Activated T-helper 2 cell treated with anti-CD3 and anti-CD28 coated beads, Interferon-gamma antibody, Interleukin-2, Interleukin-4, amounts not matched to agents 10 μg/mL and 5 μg/mL and 100 μg/mL, durations not matched to agents 14 hours and 24 hours and 36 hours (primary cell): ENCODE measurements at places on chromosomes 4 and X. TPM values are rescaled to one million over a fixed set of nuclear protein-coding genes. Genes with fewer than 3 reads are reported as not detected.

- DNase-seq: no peak
Measured at GRCh38 chr4:16294455-16294854, 68.2 kb upstream of the TAPT1 start.

The RPL34 gene
- total RNA-seq: 1,375 and 1,412 TPM in 2 replicates

The TMPRSS11A gene
- not detected in 2 replicates for total RNA-seq

- no peak for DNase-seq
Measured at GRCh38 chrX:40931921-40932320, 153.3 kb upstream of the USP9X start.

GRCh38 chrX:118975831-118976598, 1.6 kb downstream of the LONRF3 start:
- peak; percentile 9 for DNase-seq

DNA sequence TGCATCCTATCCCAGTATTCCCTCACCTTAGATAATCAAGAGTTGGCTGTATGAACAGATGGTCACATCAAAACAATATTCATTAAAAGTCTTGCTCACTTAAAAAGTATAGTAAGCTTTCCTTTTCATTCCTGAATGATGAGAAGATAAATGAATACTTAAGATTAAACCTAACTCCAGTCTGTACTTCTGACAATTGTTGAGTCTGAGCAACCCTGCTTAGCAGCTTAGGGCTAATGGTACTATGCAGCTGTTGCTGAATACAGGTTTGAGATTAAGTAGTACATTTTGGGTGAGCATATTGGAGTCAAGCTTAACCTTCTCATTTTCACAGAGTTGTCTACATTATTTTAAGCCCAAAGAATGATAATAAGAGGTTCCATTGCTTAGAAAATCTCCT, 121.7 kb upstream of the ETNPPL start:
- DNase-seq: no peak

The PNMA5 gene
- total RNA-seq: not detected in 2 replicates

- DNase-seq: no peak
Measured at GRCh38 chrX:914206-914605, 283.6 kb downstream of the SHOX start.

The MTNR1A gene
- total RNA-seq: not detected in 2 replicates

DNA sequence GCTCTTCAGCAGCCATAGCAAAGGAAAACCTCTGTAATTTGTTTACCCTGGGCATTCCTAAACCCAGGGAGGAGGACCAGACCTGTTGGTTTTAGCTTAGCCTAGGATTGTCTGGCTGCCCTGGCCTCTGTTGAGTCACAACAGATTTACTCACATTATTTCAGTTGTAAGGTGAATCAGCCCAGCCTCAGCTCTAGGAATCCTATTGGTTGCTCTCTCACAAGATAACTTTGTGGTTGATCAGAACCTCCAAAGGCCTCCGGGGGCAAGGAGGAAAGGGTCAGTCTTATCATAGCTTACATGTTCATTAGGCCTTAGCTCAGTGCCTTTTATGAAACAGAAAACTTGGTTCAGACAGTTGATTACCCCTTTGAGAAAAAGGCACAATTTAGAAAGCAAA, 41.0 kb downstream of the PDK3 start:
- DNase-seq: peak; percentile 9

- DNase-seq: no peak
Measured at GRCh38 chrX:77622672-77623071, 163.3 kb downstream of the ATRX start.

The NAA11 gene
- total RNA-seq: not detected in 2 replicates

DNA sequence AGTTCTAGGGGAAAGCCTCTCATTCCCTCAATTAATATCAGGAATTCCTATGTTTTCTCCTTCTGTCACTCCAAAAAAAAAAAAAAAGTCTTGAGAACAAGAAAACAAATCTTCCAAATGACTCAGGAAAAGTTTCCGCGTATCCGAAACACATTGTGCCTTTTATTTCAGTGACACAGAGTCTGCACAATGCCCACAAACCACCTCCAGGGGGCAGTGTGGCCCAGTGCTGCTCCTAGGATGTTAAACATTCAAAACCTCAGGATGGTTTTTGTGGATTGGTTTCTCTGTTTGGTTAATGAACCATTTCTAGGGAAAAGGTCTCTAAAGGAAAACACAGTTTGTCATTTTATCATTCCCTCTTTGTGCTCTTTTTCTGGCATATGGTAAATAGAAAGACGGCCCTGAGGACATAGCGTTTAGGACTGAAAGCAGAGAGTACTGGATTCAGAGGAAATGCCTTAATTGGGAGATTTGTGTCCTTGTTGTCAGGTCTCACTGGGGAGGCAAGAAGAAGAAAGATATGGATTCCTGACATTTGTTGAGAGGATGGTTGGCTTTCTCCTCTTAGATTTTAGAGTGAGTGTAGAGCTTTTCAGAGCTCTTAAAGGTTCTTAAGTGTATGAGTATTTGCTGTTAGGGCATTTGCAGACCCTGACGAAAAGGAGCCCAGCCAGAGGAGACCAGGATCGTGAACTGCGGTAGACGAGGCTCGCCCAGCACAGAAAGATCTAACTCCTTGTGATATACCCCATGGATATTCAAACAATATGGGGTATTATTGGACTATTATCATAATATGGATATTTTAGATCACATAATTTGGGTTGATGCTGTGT, 65.7 kb upstream of the MAP9 start:
- peak; percentile 19 for DNase-seq

The SAGE1 gene
- not detected in 2 replicates for total RNA-seq

- DNase-seq: no peak
Measured at GRCh38 chr4:150997141-150997540, 17.9 kb downstream of the LRBA start.

The STOX2 gene
- not detected in 2 replicates for total RNA-seq

GRCh38 chr4:10172278-10172921, 55.8 kb upstream of the WDR1 start:
- no peak for DNase-seq

GRCh38 chr4:164467493-164467892, 286.4 kb upstream of the SMIM31 start:
- no peak for DNase-seq

DNA sequence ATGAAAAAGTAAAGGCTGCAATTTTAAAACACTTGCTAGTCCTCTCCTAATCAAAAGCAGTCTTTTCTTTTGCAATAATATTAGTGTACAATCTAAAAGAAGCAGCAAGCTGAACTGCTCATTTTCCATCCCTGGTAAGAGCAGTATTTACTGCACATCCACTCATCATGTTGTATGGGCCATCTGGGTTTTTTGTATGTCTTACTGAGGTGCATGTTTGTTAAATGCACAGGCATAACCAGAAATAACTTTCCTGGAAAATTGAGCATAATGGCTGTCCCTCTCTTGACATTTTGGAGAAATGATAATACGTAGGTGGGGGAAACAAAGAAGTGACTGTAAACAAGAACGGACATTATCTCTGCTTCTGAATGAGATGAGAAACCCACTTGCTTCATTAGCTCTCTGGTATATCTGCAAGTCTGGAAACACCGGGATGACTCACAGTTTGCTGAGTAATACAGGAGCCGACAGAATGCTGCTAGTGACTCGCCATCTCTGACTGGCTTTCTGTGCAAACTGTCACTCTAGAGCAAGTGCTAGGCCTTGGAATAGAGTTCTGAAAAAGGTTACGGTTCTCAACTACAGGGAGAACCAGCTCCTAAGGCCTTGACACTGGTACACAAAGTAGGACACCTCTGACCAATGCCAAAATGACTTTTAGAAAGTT, 85.7 kb upstream of the MTM1 start:
- DNase-seq: peak; percentile 30

The PRPS1 gene
- 94.4 and 94.5 TPM in 2 replicates for total RNA-seq

DNA sequence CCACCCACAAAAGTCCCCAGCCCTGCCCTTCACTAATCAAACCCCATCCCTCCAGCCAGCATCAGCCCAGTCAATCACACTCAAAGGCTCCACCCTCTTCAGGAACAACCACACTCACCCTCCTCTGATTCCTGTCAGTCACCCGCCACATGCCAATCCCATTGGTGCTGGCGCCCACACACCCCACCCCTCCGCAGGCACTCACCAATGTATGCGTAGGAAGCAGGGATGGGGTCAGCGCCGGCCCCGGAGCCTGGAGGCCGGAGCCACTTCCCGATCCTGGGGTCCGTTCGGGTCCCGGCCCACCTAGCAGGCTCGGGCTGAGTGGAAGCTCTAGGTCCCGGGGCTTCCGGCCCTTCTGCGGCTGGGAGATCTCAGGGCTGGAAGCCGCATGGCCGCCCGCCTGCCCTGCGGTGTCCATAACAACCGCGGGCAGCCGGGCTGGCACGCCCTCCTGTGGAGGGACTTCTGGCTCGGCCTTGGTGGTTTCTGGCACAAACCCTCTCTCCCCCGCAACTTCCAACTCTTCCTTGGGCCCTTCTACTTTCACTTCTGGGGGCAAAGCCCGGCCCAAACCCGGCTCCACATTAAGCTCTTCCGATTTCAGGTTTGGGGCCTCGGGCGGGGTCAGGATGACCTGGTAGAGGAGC, 7.9 kb upstream of the CFP start:
- DNase-seq: no peak

The HMGN5 gene
- total RNA-seq: 1.3 and 2.8 TPM in 2 replicates

- DNase-seq: no peak
Measured at GRCh38 chrX:134512566-134512965, 52.6 kb downstream of the HPRT1 start.

GRCh38 chrX:101360390-101360789, 11.8 kb upstream of the TIMM8A start:
- DNase-seq: no peak

DNA sequence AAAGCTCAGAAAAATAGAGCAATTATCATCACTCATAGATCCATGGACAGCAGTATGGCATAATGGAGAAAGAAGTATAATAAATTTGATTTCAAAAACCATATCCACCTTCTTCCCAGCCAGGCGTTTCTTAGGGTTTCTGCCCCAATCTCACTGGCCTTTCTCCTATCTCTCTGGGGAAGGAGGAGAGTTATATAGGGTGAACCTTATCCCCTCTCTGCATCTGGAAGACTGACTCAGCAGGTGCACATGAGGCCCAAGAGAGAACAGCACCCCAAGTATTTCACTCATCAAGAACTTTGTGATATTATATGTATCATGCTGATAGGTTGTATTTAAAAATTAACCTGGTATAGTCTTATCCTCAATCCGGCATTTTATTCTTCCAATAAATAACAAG, 318.8 kb upstream of the RASGEF1B start:
- DNase-seq: no peak

- no peak for DNase-seq
Measured at GRCh38 chrX:46913667-46914066, 1.4 kb downstream of the JADE3 start.

DNA sequence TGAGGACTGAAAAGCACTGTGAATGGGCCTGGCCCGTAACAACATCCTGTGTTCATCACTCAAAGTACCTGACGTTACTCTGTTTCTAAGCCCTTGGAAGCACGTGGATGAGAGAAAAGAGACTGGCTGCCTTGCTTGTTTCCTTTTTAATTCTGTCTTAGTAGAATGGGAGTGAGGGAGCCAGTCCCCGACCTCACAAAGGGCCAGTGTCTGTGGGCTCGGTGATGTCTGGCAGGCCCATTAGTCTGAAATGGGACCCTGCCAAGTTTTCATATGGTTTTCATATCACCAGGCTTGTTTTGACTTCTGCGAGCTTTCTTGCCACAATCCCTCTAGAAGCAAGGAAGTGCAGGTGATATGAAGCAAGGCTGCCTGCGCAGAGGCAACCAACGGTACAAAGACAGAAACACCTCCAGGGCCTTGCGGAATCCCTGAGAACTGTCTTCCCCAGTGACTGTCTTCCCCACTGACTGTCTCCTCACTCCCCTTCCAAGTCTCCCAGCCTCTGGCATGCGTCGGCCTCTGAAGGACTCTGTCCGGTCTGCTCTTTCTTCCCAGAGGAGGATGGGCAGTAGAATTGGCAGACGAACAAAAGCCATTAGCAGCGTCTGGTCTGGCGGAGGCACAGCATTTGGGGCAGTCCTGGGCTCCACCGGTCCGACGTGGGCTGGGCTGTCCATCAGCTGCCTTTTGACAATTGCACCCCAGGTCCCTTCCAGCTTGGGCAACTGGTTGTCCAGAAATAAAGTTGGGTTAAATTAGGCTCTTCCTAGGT, 20.2 kb upstream of the RASL11B start:
- no peak for DNase-seq

The CYBB gene
- 0.09 TPM in 2 replicates for total RNA-seq

GRCh38 chr4:48138936-48139335, 4.9 kb upstream of the TXK start:
- peak; percentile 24 for DNase-seq

DNA sequence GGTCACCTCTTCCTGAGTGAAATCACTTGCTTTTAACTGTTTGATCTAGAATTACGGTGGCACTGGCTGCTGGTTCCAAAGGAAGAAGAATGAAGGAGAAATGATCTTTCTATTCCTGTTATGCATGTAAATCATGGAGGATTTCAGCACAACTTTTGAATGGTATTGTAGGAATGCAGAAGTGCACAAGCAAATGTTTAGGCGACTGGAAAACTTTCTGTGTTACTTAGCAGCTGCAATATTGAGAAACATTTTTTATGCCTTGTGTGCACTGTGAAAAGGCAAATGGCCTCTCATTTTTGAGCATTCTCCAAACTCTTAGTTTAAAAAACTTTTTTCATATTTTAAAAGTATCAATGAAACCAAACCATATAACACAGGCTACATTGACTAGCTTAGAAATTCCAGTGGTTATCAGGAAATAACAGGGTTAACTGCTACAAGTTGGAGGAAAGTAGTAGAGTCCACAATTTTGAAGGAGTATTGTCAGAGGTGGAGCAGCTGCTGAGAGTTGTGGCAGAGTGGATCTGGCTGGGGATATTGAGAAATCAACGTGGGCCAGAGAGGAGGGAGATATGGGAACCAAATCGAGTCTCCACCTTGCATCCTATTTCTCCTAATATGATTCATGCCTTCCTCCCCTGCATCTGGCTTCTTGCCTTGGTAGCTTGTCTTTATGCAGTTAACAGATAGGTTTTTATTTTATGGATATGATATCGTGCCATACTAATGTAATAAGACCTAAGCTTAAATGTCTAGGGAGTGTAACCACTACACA, 32.0 kb upstream of the FHL1 start:
- DNase-seq: no peak

The COL25A1 gene
- 0.07 TPM in 1 of 2 replicates, not detected in the other for total RNA-seq

DNA sequence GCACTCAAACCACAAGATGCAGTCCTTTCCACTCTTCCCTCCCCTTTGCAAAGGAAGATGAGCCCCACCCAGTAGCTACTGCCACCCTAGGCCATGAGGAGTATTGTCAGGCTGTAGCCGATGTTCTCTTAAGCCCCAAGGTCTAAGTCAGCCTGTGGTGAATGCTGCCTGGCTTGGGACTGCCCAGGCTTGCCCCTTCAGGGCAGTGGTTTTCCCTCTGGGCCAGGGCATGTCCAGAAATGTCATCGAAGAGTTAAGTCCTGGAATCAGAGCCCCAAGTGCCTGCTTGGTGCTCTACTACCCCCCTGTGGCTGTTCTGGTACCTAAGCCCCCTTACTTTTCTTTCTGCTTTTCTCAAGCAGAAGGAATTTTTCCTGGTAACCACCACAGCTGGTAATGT, 11.8 kb upstream of the PGK1 start:
- no peak for DNase-seq

GRCh38 chr4:168221301-168221700, 97.3 kb downstream of the DDX60 start:
- no peak for DNase-seq

The GUCY1A1 gene
- not detected in 2 replicates for total RNA-seq

- no peak for DNase-seq
Measured at GRCh38 chr4:89658701-89659024, 178.3 kb downstream of the SNCA start.

- DNase-seq: no peak
Measured at GRCh38 chr4:15836362-15836761, 58.2 kb downstream of the CD38 start.
